ENCODE measurements at places on chromosomes 7 and 10.

GRCh38 chr7:120876922-120877321, 19.0 kb upstream of the TSPAN12 start:
- DNase-seq, result no peak

DNA sequence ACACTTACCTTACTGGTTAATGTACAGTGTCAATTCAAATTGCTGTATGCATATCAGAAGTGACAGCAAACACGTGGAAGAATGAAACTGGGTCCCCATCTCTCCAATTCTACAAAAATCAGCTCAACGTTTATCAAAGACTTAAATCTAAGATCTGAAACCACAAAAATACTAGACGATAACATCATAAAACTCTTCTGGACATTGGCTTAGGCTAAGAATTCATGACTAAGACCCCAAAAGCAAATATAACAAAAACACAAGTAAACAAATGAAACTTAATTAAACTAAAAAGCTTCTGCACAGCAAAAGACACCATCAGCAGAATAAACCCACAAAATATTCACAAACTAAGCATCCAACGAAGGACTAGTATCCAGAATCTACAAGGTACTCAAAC, 35.9 kb upstream of the PFKP start:
- DNase-seq, result no peak

DNA sequence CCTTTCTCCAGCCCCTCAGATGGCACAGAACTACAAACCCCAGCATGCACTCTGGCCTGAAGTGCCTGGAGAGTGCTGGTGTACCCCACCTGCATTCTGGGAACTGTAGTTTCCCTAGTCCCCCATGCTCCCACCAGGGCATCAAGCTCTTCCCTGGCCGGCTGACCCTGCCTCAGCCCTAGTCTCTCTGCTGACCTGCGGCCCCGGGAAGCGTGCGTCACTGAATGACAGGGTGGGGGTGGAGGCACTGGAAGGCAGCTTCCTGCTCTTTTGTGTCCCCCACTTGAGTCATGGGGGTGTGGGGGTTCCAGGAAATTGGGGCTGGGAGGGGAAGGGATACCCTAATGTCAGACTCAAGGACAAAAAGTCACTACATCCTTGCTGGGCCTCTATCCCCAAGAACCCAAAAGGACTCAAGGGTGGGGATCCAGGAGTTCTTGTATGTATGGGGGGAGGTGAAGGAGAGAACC, 2.1 kb downstream of the NOS3 start:
- DNase-seq, result no peak

GRCh38 chr10:60246382-60246781, 143.3 kb downstream of the ANK3 start:
- DNase-seq, result no peak

- no peak for DNase-seq
Measured at GRCh38 chr10:34866848-34867247, 51.8 kb upstream of the PARD3 start.

- no peak for DNase-seq
Measured at GRCh38 chr10:124341768-124342135, 77.0 kb downstream of the OAT start.

- no peak for DNase-seq
Measured at GRCh38 chr10:96896884-96897589, 64.9 kb downstream of the LCOR start.

DNA sequence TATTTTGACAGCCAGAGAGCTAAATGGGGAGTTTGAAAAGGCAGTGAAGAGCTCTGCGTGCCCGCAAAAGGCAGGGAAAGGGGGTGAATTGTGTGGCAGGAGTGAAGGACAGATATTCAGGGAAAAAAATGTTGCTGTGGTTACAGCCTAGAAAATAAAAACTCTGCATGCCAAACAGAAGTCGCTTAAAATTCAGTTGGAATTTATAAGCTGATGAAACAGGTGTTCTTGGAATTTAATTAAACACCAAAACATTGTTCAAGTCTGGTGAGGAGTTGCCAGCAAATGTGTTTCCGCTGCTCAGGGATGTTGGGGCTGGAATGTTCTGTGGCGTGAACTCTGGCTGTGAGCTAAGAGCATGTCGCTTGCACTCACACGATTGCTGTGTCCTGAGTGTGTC, 169.3 kb downstream of the ADRA2A start:
- DNase-seq, result no peak

DNA sequence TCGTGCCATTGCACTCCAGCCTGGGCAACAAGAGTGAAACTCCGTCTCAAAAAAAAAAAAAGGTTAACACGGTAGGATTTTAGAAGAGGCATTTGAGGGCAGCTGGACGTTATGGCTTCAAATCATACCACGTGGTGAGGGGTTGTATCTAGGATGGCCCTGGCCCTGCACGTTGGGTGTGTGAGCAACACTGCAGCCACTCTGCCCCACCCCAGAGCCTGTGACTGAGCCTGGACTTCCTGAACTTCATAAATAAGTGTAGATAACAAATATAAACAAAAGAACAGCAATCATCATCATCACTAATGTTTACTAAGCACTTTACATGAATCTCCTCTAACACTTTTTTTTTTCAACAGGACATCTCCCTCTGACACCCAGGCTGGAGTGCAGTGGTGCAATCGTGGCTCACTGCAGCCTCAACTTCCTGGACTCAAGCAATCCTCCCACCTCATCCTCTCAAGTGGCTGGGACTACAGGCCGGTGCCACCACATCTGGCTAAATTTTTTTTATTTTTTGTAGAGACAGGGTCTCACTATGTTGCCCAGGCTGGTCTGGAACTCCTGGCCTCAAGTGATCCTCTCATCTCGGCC, 169.5 kb upstream of the FRMD4A start:
- no peak for DNase-seq

- DNase-seq, result peak; percentile 66
Measured at GRCh38 chr10:118045837-118046394, 825 bp downstream of the RAB11FIP2 start.

DNA sequence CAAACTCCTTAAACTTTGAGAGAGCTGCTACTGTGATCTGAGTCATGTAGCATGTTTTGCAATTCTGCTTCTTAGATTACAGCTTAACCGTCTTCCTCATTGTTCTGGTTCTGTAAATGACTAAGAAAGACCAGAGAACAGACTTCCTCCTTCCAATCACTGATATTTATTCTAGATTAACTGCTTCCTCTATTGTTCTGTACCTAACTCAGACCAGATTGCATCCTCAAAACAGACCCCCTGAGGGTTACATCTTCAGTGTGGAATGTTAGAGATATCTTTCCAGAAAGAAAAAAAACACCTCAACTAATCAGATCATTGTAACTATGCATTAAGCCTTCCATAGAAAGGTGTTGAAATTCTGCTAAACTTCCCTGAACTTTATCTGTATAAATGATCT, 5.7 kb upstream of the PIP start:
- no peak for DNase-seq

GRCh38 chr10:18294633-18295032, 154.4 kb downstream of the CACNB2 start:
- DNase-seq, result no peak

GRCh38 chr10:12228851-12229250, 32.9 kb downstream of the CDC123 start:
- no peak for DNase-seq

- DNase-seq, result no peak
Measured at GRCh38 chr7:16801111-16801542, 3.7 kb downstream of the AGR2 start.

DNA sequence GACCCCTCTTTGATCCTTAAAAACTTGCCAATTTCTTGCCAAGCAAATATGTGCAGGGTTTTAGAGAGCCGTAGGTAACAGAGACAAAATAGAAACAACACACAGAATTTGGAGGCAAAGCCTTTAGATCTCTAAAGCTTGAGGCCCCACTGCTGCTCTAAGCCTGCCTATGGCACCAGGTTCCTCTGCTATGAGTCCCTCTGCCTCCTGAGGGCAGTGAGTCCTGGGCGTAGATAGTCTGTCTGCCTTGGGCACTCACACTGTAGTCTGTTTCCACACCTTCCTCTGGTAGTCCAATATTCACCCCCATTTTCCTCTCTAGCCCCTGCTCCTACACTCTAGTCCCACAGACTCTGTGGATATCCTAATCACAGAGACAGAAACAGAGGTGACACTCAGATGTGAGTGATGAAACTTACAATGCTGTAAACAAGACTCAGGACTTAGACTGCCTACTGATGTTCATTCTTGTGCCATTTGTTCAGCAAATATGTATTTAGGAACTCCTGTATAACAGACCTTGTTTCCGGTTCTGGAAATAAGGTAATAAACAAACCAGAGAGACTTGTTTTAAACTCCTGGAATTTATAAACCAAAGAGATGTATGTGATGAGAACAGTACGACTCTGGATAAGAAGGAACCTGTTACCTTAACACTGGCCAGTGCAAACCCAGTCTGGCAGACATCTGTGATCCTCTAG, 153.3 kb upstream of the PRSS1 start:
- no peak for DNase-seq

- no peak for DNase-seq
Measured at GRCh38 chr7:1716263-1717094, 46.4 kb downstream of the ELFN1 start.

DNA sequence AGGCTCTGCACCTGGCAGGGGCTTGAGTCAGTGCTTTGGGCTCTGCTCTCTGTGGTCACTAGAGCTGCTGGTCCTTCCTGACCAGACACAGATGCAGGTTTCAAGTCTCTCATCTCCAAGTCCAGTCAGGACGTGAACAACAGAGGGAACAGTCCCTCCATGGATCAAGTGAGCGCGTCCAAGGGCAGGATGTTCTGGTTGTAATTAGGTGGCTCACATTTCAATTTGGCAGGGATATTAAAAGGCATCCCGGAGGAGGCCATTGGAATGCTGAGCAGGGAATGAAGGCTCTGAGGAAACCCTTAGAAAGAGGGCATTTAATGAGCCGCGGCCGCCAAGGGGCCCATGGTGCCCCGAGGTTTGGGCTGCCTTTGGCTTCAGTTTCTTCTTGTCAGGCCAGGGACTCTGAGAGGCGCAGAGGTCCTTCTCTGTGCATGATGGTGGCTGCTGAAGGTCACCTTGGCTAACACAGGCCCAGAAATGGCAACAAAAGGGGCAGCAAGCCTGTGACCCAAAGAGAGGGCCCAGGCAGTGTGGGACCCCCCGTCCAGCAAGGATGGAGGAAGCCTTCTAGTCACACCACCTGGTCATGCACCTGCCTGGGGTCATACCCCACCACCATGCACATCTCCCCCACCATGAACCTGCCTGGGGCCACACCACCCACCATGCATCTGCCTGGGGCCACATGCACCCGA, 30.7 kb upstream of the INPP5A start:
- peak; percentile 51 for DNase-seq

DNA sequence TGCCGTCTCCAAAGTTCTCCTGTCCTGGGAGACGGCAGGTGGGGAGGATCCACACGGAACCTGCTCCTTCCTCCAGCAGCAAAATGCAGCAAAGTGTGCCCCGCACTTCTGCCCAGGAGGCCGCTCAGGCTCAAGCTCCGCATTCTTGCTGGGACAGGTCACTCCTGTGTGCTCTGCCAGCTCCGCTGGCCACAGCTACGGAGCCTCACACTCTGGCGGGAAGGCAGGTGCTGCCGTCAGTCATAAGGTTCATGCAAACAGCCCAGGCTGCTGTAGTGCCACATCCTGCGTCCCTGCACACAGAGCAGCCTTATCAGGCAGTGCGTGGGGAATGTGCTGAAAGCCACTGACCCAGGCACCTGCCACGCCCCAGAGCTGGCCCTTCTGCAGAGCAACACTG, 22.4 kb downstream of the ADGRA1 start:
- DNase-seq, result peak; percentile 53

- DNase-seq, result no peak
Measured at GRCh38 chr7:132789281-132789680, 213.0 kb upstream of the PLXNA4 start.

- no peak for DNase-seq
Measured at GRCh38 chr10:5314840-5315239, 49.9 kb upstream of the UCN3 start.

DNA sequence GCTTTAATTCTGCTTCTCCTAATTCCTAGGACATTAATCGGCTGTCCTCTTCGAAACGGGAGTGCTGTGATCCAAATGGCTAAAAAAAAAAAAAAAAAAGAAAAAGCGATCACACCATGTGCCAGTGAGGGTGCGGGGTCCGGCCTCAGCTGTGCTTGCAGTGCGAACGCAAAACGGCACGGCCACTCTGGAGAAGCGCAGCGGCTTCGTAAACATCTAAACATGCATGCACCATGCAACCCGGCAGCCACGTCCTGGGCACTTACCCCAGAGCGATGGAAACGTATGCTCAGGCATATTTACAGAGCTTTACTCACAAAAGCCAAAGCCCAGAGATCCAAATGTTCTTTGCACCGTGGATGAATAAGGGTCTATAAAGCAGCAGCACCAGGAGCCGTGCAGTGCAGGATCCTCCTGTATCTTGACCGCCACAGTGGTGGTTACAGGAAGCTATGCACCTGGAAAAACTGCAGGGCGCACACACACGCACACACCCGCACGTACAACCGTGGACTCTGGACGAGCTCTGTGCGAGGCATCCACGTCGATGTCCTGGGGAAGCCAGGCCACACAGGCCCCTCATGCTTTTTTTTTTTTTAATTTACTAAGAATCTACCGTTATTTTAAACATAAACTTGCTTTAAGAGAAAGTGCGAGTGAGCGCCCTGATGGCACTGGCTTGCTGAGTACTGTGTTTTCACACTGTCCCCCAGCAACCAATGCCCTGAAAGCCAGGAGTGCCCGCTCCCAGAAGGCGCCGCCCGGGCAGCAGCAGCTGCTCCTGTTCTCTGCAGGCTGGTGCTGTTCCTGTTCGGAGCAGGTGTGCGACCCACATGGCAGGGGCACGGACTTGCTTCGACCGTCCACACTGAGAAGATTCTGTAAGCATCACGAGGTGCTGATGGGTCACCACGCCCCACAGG, 25.0 kb downstream of the GPER1 start:
- peak; percentile 22 for DNase-seq

- no peak for DNase-seq
Measured at GRCh38 chr10:97974100-97974499, 56.3 kb downstream of the CRTAC1 start.

DNA sequence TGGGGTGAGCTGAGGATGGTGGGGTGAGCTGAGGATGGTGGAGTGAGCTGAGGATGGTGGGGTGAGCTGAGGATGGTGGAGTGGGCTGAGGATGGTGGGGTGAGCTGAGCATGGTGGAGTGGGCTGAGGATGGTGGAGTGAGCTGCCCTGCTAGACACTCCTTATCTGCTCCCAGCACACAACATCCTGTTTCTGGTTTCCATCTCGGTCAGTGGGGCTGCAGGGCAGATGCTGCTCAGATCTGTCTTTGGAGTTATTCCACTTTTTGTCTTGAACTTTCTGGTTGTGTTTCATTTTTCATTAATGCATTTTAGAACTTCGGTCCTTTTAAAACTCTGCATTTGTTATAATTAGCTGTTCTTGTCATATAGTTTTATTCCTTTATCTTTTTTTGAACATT, 67.9 kb upstream of the ANTXRL start:
- no peak for DNase-seq
